Substantia nigra (tissue), 51 donors: ENCODE measurements at places on chromosomes 16 and 17.
A peak's percentile ranks its signal among the peaks of the same experiment; 100 is the strongest.

- no peak for DNase-seq
Measured at GRCh38 chr16:12496866-12497265, 306.8 kb downstream of the CPPED1 start.

DNA sequence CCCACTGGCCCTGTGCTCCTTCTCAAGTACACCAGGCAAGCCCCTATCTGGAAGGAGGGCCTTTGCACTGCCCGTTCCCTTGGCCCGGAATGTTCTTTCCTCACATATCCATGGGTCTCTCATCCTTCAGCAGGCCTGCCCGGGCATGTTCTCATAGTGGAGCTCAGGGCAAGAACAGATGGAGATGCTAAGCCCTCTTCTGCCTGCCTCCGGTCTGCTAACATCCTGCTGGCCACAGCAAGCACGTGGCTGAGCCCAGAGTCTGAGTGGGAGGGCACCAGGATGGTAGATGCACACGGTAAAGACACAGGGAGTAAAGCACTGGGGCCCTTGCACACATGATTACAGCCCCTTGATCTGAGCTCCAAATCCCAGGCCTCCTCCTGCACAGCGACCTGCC is 19.8 kb upstream of the ANKRD40CL start:
- no peak for DNase-seq

GRCh38 chr16:48478393-48478792 is 93.2 kb upstream of the SIAH1 start:
- no peak for DNase-seq

- no peak for DNase-seq
Measured at GRCh38 chr17:2435862-2436261, 35.0 kb upstream of the MNT start.

DNA sequence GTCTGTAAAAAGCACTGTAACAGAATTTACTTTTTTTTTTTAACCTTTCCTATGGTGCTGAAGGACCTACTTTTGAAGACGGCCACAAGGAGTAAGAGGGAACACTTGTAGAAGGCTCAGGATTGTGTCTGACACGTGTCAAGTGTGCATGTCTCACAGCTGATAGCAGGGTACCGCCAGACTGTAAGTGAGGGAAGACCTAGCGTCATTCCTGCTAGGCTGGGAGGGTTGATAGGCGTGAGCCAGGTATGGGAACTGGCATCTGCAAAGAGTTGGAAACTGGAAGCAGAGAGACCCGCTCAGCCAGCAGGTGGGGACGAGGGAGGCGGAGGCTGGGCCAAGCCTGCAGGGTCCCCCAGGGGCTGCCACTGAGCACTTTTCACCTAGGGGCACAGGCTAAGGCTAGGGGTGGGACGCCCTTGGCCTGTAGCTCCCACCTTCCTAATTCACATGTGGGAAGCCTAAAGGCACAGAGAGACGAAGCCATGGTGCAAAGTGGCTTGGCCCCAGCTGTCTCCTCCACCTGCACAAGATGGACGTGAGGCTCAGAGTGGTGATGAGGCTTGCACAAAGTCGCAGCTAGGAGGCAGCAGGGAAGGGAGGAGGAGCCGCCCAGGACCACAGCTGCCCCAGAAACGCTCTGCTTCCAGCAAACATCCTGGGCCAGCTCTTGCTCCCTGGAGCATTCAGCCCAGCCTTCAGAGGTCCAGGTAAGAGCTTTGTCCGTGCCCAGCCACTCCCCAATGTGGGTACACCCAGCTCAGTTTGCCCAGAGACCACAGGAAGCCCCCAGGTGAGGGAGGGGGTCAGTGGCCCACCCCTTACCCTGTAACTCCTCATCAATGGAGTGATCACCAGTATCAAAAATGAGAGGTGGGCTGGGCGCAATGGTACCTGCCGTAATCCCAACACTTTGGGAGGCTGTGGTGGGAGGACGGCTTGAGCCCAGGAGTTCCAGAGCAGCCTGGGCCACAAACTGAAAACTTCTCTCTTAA is 18.9 kb downstream of the VASN start:
- no peak for DNase-seq

DNA sequence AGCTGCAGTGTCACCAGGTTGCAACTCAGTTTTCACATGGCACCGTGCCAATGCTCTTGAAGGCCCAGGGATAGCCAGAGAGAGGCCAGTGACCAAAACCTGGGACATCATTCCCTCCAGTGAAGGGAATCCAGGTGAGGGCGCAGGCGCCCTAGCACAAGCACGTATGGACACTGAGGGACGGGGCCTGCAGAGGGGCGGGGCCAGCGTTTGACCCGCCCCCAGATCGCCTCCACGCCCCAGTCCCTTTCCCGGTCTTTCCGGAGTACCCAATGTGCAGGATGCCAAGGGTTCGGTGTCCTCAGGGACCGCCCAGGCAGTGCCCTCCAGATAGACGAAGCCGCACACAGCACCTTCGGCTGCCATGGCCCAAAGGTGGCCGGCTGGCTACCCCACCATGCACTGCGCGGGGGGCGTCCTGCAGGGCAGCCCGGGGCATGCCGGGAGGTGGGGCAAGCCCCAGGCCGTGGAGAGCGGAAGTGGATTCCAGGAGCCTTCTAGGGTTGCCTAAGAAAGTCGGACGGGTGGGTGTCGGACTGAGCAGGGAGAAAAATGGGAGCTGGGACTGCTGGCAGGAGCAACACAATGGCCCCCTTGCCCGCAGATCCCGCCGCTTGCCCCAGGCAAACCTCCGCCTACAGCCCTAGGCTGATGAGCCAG is 4.6 kb downstream of the SLC12A4 start:
- DNase-seq: no peak

- no peak for DNase-seq
Measured at GRCh38 chr17:46979147-46979863, at the start of gene RPRML. Gene RPRML, minus strand, starts transcription at chr17:46979253. Its CDS starts 246 bp downstream, at chr17:46979007.

DNA sequence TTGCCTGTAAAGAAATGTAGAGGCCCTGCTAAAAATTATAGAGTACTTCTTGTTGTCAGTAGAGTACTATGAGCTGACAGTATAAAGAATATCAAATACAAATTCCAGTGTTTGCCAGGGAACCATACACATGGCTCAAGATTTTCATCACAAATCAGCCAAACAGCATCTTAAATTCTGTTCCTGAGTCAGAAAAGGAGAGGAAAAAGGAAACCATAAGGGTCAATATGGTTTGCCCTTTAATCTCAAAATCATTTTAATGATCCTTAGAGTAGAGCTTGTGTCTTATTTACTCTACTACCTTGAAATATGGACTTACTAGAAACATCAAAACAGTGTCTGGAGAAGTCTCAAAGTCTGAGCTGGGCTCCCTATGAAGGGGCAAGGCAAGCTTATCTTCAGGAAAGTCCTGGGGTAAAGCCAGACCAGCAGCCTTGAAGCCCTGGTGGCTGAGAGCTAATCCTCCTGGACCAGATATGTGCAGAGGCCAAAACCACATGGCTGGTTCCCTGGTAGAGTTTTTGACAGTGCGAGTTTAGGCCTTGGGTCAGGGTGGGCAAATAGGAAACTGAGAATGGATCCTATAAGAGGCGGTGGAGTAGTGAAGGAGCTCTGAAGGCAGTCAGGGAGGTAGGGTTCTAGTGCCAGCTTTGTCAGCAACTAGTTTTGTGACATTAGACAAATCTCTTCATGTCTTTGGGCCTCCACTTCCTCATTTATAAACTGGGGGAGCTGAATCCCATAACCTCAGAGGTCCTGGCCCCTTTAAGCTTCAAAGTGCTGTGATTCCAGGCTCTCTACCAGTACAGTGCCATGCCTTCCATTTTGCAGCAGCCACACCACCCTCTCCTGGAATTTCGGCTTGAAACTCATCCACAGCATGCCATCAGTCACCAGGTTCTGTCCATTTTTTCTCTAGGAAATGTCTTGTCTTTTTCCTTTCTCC is 38.9 kb downstream of the MRTFB start:
- no peak for DNase-seq

DNA sequence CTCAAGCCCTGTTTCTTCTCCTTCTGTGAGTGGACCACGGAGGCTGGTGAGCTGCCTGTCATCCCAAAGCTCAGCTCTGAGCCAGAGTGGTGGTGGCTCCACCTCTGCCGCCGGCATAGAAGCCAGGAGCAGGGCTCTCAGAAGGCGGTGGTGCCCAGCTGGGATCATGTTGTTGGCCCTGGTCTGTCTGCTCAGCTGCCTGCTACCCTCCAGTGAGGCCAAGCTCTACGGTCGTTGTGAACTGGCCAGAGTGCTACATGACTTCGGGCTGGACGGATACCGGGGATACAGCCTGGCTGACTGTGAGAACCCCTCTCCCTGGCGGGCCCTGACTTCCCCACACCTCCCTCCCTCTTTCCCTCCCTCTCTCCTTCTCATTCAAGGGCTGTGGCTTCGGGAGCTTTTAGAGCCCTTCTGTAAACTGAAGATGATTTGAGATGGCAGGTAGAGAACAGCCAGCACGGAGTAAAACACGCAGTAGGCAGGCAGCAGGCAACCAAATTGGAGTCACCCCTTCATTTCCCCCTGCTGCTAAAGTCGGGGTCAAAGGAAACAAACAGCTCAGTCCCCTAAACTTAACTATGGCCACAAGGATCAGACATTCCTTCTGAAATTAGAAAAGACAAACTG is 3.9 kb downstream of the SPACA3 start:
- DNase-seq: no peak

- DNase-seq: no peak
Measured at GRCh38 chr16:11374255-11374654, 29.0 kb downstream of the RMI2 start.

GRCh38 chr17:74773871-74774286 is 2.3 kb downstream of the NAT9 start:
- DNase-seq: no peak

- no peak for DNase-seq
Measured at GRCh38 chr17:48592577-48592976, 1.0 kb downstream of the HOXB5 start.

DNA sequence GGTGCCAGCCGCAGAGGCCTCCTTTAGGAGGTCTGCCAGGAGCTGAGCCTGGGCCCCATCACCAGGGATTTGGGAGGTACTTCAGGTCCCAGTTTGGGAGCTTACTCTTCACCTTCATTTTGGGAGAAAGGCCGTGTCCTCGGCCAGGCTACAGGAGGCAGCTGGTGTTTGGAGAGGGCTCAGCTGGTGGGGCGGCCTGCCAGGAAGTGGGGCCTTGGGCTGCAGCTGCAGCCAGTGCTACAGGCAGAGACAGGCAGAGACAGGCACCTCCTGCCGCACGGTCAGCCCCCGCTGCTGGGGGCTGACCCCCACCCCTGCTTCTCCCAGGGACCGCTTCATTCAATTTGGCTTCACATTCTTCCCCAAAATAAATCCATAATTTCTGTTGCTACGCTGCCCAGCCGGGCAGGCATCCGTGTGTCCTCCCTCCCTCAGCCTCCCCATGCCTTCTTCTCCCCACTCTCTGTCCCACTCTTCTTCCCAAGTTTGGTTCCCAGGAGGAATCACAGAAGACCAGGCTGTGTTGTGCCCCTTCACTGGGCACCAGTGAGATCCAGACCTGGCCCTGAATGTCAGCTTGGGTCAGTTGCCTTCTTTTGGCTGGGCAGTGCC is 6.1 kb downstream of the TMEM235 start:
- peak; percentile 76 for DNase-seq

DNA sequence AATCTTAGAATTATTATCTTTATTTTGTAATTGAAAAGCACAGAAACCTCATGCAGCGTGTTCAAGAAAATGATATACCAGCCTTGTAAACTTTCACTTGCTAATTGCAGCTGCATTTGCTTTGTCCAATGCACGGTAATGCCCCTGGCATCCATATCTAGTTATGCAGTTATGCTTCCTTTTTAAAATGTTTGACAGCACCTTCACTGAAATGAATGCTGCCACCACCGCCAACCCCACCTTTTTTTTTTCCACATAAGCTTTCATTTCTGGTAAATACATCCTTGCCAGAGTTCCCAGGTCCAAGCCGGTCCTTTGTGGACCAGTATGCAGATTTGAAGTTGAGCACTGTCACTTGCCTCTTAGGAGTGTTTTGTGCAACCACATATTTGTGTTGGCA is 338.8 kb downstream of the WWOX start:
- DNase-seq: no peak

GRCh38 chr17:44914148-44914547 is 1.2 kb downstream of the GFAP start:
- no peak for DNase-seq

- no peak for DNase-seq
Measured at GRCh38 chr16:82638095-82638798, 11.5 kb downstream of the CDH13 start.

GRCh38 chr17:57809879-57810278 is 40.0 kb downstream of the MRPS23 start:
- DNase-seq: no peak

- no peak for DNase-seq
Measured at GRCh38 chr17:61728297-61728836, 135.0 kb downstream of the BRIP1 start.

- no peak for DNase-seq
Measured at GRCh38 chr17:79024901-79025737, 1.1 kb downstream of the C1QTNF1 start.

DNA sequence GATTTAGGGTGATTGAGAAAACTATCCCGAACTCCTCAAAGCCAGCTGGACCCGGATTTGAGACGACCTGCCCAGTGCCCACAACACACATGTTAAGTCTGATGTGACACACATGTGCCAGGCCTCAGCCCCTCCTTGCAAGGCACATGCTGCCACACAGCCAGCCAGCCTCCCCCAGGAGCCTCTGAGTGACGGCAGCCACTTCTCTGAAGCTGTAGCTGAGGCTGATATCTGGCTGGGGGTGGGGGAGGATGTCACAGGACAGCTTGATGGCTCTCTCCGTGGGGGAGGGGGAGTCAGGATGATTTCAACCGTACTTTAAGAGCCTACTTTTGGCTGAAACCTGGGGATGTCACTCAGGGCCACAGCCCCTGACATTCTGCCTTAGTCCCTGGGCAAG is 40.9 kb downstream of the SRCIN1 start:
- no peak for DNase-seq

GRCh38 chr17:43599835-43600234 is 53.7 kb upstream of the ETV4 start:
- no peak for DNase-seq

DNA sequence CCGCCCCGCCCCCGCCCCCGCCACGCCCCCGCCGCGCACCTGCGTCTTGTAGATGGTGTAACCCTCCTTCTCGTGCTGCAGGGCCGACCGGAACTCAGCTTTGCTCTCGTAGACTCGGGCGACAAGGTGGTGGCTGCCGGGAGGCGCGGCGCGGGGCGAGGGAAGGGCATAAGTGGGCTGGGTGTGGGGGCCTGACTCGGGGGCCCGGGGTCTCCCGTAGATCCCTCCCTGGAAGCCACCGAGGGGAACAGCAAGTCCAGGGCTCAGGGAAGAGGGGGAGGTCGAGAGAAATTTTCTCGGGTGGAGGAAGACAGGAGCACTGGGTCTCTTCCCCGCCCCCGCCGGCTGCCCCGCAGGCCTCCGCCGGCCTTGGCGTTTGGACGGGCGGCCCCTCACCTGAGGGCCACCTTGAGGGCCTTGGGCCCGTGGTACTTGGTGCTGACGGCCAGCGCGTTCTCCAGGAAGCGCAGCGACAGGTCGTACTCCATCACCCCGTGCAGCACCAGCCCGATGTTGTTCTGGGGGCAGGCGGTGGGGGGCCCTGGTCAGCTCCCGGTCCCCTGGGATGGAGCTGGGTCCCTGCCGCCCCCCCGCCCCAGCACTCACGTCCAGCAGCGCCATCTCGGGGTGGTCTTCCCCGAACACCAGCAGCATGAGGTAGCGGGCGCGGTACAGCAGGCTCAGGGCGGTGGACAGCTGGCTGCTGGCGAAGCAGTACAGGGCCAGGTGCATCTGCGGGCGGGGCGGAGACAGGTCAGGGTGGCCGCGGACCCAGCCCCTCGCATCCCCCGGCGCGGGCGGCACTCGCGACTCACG is 19.4 kb downstream of the CLUH start:
- no peak for DNase-seq
